Suprapubic skin (tissue), 4 donors: ENCODE measurements at places on chromosomes 6 and 20.

GRCh38 chr20:13487202-13487601 lies 151.5 kb downstream of the TASP1 start:
- DNase-seq, result no peak

GRCh38 chr6:113818578-113818977 lies 38.6 kb upstream of the MARCKS start:
- DNase-seq, result no peak

DNA sequence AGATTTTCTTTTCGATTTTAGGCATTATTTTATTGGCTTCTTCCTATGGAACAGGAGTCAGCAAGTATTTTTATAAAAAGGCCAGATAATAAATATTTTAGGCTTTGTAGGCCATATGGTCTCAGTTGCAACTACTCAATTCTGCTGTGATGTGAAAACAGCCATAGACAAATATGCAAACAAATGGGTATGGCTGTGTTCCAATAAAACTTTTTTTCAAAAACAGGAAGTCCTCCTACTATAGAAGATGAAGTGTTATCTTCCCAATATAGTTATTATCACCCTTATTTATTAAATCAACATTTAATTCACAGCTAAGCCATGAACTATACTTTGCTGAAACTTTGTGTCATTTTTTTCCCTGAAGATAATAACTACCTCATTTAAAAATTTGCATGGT lies 57.2 kb downstream of the CHD6 start:
- no peak for DNase-seq

DNA sequence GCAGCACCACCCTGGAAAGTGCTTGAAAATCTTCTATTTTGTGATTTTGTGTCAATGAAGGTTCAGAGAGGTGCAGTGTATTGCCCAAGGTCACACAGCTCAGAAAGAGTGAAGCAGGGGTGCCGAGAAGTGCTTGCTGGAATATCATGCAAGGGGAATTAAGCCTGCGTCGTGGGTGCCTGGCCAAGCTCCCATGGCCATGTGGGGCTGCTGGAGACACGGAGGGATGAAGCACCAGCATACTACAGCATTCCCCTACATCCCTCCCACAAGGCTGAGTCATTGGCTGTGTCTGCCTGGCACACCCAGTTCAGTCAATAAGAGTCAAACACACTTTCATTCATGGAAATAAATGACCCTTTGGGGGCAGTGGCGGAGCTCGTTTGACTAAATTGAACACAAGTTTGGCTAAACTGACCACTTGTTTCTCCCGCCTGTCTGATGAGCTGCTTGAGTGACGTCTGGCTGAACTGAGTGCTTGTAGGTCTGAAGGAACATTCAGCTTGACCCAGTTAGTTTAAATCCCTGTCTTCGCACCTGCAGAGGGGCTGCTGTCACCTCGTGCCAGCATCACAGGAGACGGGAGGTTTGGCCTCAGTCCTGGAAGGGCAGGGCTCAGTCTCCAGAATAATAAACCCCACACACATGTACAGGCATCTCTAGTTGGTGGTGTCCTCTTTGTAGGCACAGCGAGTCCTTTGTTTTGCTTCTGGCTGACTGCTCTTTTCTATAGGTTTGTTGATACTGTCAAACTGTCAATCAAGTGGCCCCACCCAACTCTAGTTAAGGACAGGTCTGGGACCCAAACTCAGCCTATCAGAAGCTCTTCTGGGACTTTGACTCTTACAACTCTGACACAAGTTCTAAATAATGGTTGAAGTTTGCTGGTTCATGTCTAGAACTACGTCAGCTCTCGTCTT lies 8.4 kb upstream of the TGM2 start:
- no peak for DNase-seq

GRCh38 chr6:116351101-116351500 lies 19.6 kb upstream of the DSE start:
- no peak for DNase-seq

GRCh38 chr6:135994857-135995544 lies 143.5 kb downstream of the PDE7B start:
- DNase-seq, result no peak

DNA sequence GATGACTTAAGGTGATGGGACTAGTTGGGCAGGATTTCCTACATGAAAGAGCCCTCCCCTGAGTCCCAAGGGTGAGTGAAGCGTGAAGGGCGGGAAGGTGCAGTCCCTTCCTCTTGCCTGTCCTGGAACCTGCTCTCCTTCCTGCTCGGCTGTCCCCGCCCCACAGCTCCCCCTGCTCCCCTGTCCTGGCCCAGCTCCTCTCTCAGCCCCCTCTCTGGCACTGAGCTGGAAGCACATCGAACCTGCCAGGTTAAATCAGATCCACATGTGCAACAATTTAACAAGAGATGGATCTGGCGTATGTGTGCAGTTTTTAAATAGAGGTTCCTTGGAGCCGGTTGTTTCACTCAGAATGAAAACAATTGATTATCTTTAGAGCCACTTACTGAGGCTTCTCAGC lies 95.0 kb downstream of the LRFN2 start:
- DNase-seq, result no peak

GRCh38 chr6:101633081-101633480 lies 239.6 kb downstream of the GRIK2 start:
- no peak for DNase-seq

- no peak for DNase-seq
Measured at GRCh38 chr6:153618371-153619322, 420.4 kb upstream of the OPRM1 start.

GRCh38 chr6:38354905-38355304 lies 284.8 kb downstream of the BTBD9 start:
- no peak for DNase-seq

DNA sequence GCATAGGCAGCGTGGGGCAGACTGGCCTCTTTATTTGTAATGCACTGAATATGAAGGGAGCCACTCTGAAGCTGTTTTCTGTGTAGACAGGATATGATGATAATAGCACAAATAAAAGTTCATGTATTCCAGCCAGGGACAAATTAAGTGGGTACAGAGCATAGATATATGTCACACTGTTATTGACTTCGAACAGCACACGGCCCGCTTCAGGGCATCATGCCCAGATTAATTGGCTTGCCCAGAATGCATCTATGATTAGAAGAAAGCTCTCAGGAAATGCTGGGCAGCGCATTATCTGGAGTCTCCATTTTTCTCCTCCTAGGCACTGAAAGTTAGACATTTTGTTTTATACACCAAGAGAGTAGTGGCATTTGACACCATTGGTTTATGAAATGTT lies 26.3 kb upstream of the SASH1 start:
- DNase-seq, result no peak

- no peak for DNase-seq
Measured at GRCh38 chr6:63887002-63887751, 251.6 kb downstream of the PHF3 start.

DNA sequence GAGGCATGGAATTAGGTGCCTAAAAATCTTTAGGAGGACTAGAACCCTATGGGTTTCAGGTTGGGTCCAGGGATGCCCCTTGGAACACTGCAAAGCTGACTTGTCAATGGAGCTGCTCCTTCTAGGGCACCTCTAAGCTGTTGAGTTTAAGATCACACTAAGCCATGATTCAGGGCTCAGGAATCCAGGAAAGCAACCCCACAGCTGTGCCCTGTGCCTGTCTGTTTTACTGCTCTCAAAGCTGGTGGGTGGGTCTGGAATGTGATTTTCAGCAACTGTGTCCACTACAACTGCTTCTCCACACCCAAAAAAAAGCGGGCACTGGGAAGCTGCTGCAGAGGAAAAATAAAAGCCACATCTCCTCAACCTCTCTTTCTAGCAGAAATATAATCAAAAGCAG lies 310.4 kb upstream of the MOCS1 start:
- no peak for DNase-seq

DNA sequence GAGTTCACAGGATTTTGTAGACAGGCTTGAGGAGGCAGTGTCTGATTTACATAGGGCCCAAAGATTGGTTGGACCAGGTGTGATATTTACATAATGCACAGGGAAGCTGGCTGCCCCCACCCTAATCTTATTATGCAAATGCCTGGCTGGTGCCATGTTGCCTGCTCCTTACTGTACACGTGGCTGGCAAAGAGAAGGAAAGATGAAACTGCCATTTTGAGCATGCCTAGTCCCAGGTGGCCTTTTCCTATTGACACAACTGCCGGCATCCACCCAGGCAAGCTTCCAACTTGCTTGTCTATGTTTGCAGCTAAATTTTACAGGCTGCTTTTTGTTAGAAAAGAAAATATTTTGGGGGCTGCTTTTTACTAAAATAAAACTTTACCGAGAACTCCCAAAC lies 174.6 kb downstream of the LMBRD1 start:
- no peak for DNase-seq

DNA sequence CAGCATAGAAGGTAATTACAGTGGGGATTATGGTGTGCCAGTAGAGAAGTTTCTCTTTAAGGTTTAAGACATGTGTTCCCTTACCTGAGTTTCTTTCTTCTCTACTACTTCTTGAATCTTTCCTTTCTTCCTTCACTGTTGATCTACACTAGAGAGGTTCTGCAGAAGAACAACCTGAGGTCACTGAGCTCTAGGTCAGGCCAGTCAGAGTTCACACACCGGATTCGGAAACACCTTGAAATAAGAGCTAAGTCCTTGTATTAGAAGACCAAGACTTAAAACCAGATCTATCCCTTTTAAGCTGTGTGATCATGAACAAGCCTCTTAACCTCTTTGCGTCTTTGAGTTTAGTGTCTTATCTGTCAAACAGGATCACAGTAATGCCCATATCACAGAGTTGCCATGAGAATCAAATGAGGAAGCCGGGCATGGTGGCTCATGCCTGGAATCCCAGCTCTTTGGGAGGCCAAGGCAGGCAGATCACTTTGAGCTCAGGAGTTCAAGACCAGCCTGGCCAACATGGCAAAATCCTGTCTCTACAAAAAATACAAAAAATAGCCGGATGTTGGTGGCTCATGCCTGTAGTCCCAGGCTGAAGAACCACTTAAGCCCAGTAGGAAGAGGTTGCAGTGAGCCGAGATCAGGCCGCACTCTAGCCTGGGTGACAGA lies 22.0 kb upstream of the TGM3 start:
- DNase-seq, result no peak

DNA sequence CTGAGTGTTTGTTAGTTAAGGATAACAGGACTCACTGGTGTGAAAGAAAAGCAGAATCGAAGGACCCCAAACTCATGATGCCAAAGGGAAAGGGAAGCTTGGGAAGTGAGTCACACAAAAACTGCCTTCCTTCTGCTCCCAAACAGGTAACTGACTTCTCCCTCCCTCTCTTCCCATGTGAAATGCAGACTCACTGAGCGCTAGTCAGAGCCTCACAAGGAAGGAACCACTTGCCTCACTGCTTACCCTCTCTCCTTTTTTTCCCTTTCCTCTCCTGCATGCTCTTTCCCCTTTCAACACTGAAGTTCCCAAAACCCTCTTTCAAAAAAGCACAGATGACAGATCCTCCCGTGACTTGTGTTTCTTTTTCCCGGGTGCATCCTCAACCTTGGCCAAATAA lies 56.4 kb downstream of the LYRM4 start:
- DNase-seq, result no peak

DNA sequence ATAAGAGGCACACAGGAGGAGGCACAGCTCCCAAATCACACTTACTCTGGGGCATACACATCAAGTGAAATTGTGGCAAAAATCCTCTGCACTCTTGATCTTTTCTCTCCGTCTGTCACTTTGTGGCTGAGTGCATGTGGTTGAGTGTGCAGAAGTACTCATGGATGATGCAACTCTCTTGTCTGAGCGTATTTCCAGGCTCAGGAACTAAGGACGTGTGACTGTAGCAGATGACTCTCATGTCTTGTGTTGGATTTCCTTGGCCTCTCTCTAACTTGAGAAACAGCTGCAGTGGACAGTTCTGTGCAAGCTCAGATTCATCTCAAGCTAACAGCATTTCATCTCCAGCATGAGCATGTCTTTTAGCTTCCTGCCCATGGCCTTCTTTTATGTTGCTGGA lies 245.4 kb upstream of the FLRT3 start:
- DNase-seq, result no peak

DNA sequence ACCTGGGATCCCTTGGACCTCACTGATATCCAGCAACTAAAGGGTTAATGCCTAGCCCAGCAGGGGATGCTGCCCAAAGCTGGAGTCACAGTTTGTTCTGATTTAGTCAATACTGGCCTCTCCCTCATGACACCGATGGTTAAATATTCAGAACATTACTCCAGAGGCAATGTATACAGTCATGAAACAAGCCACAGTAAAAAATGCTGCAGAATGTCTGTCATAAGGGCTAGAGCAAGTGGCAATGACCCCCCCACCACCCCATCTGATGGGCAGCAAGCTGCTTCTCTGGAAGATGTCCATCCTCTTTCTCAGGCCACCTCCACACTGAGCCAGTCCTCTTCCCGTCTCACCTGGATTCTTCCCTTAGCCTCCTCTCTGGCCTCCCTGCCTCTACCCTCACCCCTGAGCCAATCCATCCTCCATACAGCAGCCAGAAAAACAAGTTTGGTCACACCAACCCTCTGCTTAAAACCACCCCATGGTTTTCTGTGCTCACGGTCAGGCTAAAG lies 99.0 kb upstream of the KCNG1 start:
- no peak for DNase-seq

DNA sequence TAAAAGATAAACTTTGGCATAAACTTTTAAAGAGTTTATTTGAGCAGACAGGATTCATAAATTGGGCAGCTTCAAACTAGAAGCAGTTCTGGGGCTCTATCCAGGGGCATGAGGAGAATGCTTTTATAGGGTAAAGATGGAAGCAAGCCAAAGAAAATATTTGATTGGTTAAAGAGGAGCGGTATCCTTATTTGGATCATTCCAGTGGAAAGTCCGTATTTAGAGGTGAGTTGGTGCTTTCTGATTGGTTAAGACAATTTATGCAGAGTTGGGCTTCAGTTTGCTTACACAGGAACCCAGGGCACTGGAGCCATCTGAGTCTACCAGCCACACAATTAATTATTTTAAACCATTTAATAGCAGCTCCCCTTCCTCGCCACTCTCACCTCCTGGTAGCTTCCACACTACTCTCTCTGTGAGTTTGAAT lies 37.9 kb upstream of the RNF217 start:
- no peak for DNase-seq

GRCh38 chr20:51871943-51872342 lies 69.6 kb upstream of the SALL4 start:
- DNase-seq, result no peak

DNA sequence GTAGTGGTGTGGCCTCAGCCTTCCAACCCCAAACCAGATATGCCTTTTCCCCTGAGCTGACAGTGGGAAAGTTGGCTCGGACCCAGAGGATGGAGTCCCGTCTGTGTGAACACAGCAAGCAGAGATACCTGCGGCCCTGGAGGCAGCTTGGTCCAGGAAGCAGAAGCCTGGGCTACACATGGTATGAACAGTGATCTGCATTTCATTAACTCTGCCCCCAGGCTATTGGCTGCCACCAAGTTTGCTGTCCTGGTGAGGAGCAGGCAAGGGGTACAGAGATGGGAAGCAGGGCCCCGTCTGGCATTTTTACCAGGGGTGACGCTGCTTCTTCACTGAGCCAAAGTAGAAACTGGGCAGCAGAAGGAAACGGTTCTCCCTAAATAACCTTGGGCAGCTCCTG lies 90.0 kb downstream of the EDN3 start:
- DNase-seq, result no peak

GRCh38 chr6:22222469-22222868 lies 74.4 kb downstream of the PRL start:
- no peak for DNase-seq

- DNase-seq, result no peak
Measured at GRCh38 chr20:53774461-53775203, 181.0 kb upstream of the ZNF217 start.
